ENCODE measurements at places on chromosomes 13 and 19.

DNA sequence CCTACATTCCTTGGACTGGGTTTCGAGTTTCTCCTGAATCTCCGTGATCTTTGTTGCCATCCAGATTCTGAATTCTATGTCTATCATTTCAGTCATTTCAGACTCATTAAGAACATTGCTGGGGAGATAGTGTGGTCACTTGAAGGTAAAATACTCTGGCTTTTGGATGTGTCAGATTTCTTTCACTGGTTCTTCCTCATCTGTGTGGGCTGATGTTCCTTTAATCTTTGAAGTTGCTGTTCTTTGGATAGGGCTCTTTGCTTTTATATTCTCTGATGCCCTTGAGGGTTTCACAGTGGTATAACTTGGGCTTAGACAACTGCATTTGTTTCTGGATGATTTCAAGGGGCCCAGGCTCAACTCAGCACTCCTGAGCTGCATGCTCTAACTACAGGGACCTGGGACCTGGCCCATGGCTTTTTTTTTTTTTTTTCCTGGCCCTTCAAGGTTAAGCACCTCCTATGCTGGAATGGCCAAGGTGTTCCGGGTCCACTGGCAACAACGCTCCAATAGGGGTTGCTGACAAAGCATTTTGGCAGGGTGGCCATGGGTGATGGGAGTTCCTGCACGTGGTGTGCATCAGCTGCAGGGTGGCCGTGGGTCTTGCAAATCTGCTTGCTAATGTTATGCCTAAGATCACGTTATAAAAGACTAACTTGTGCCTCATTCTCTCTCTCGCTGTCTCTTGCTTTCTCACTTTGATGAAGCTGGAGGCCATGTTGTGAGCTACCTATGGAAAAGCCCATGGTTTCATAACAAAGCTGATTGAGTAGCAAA is 5.9 kb upstream of the SIGLEC7 start:
- DNase-seq: no peak

GRCh38 chr19:12453495-12453894 is 12.7 kb upstream of the ZNF443 start:
- no peak for DNase-seq

DNA sequence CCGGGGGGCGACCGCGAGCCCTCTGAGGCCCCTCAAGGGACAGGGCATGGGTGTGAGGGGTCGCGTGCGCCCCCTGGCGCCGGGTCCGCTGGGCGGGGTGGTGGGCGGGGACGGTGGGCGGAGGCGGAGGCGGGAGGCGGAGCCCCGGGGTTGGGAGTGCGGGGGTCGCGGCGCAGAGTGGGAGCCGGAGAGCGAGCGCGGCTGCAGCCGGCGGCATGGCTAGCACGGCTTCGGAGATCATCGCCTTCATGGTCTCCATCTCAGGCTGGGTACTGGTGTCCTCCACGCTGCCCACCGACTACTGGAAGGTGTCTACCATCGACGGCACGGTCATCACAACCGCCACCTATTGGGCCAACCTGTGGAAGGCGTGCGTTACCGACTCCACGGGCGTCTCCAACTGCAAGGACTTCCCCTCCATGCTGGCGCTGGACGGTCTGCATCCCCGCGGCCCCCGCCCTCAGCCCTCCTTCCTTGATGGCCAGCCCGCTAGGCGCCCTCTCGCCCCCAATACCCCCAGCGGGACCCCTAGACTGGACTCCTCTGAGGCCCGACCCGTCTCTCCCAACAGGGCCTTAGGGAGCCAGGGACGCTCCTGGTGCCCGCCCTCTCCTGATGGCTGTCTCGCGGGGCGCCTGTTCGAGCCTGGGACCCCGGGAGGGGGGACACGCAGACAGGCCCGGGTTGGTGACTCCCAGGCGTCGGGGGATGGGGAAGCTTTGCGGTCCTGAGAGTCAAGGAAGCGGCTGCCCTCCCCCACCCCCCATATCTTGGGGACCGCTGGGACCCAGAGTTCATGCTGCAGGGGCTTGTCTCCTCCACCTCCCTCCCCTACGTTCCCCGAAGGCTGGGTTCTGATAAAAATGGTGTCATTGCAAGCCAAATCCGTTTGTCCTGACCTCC is at the start of gene CLDN10:
Gene CLDN10, plus strand, starts transcription at position 182 of the 903 bp plus-strand sequence. Its CDS starts 34 bp downstream, at position 216.
- no peak for DNase-seq

GRCh38 chr19:33862981-33863380 is 66.3 kb downstream of the KCTD15 start:
- DNase-seq: no peak

DNA sequence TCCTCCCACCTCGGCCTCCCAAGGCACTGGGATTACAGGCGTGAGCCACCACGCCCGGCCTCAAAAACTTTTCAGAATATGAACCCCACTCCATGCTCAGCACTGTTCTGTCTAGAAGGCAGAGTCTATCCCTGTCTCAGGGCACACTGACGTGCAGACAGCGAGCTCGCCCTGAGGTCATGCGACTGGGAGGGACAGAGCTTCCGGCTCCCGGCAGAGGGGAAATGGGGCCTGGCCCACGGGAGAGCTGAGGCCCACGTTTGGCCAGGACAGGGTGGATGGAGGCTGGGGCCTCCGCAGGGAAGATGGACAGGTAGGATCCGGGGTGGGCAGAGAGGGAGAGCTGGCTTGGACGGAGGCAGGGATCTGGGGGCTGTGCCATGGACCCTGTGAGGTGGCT is 2.8 kb upstream of the AZU1 start:
- no peak for DNase-seq
